Activated CD4-positive, alpha-beta T cell treated with anti-CD3 and anti-CD28 coated beads, Interleukin-2, amount 50 U/mL, for 4 hours (primary cell): ENCODE measurements at places on chromosomes 5 and 9.

- DNase-seq, result no peak
Measured at GRCh38 chr9:21077781-21078180, at the start of gene IFNB1. TSS of gene IFNB1 (minus strand) at chr9:21077942. CDS start at chr9:21077869, 73 bp downstream.

DNA sequence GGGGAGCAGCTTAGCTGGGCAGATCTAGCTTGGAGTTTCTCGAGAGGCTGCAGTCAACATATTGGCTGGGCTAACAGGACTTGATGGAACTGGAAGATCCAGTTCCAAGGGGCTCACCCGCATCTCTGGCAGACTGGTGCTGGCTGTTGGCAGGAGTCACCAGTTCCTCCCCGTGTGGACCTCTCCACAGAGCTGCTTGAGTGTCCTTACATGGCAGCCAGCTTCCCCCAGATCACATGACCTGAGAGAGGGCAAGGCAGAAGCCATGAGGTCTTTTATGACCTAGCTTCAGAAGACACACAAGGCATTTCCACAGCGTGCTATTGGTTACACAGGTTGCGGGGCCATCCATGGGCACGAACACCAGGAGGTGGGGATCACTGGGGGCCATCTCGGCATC is 26.4 kb upstream of the RXRA start:
- DNase-seq, result no peak

GRCh38 chr5:82406205-82406773 is 128.1 kb upstream of the RPS23 start:
- no peak for DNase-seq

DNA sequence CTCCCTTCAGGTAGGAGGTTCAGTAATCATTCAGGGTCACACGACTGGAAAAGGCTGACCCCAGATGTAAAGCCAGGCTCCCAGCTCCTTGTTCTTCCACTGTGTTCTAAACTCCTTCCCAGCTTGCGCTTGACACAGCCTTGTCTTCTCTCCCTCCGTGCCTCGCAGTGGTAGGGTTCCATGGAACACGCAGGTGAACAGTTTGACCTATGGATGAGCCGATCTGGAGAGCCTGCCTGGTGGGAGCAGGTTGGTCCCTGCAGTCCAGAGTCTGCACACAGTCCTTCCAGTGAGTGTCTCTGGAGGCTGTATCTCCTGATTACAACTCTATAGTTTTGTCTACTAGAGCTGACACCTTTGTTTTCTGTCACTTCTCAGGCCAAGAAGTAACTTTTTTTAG is 85.9 kb downstream of the IQGAP2 start:
- no peak for DNase-seq

- no peak for DNase-seq
Measured at GRCh38 chr5:545641-546375, 21.6 kb upstream of the SLC9A3 start.

DNA sequence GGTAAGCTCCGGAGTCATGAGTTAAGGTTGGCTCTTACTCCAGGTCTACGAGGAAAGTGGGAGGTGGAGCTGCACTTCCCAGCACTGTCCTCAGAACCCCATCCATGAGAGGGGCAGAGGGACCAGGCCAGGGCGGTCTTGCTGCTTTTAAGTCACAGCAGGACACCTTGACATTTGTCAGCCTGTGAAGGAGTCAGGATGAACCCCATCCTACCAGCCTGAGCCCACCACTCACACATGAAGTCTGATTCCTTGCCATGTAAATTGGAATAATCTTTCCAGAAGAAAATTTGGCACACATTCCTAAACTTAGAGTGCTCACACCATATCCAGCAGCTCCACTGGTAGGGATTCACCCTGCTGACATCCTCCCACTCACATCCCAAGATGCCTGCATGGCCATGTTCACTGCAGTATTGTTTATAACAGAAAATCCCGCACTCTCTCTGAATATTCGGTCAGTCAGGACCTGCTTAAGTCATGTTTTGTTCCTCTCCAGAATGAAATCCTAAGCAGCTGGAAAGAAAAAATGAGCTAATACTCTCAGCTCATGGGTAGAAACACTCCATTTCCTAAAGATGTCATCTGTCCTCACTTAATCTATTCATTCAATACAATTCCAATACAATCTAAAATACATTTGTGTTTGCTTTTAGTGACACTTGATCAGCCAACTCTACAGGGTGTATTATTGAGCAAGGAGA is 79.3 kb upstream of the COL5A1 start:
- no peak for DNase-seq

DNA sequence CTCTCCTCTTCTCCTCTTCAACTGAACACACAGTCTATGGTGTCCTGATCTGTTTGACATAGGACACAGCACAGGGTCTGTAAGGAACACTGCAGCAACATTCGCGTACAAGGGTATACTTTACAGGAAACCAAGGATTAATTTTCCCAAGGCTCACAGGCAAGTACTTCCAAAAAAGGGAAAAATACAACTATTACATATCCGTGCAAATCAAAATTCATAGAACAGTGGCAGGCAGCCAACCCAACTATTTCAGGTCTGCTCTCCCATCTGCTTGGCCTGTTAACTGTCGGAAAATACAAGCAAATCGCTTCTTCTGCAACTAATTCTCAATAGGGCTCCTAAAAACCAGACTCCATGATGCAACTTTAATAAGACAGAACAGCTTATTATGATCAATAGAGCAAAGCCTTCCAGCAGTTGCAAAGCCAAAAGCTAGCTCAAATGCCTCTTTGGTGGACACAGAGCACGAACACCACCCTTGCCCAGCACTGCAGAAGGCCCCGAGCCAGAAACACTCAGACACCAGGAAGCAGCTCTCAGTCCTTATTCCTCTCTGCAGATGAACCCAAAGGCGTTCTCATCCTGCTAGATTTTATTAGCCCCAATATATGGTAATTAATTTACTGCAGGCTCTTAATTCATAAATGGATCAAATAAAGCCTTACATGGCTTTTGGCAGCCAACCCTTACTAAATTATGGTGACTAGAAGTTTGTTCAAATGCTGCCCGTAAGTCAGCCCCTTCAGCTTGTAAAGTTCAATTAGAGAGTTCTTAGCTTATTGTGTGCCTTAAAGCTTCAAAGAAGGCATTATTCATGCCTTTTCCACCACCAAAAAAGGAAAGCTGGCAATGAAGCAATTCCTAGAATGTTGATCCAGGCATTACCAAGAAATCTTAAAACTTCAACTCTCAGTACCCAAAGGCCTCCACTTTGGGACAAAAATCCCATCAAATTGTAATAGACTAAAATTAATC is 68.8 kb downstream of the ZNF608 start:
- no peak for DNase-seq

GRCh38 chr5:1171340-1171941 is 30.0 kb upstream of the SLC6A19 start:
- no peak for DNase-seq

GRCh38 chr9:9585920-9586319 is 1026.9 kb downstream of the PTPRD start:
- no peak for DNase-seq

DNA sequence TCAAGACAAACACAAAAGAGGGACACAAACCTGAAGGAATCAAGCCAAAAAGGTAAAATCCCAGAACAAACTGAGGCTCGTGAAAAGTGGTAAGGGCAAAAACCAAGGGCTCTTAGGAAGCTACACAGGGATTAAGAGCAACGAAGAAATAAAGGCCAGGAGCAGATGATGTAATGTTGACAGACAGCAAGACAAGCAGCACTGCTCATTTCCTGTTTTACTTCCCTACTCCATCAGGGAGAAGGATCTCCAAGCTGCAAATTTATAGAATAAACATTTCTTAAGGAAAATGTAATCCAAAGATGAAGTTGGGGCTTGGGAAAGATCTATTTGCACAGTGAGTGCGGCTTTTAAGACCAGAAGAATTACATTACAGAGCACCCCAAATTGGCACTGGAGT is 182.3 kb upstream of the MAP1B start:
- no peak for DNase-seq

- no peak for DNase-seq
Measured at GRCh38 chr9:107805201-107805600, 315.6 kb upstream of the KLF4 start.

GRCh38 chr5:159797261-159797970 is 118.9 kb upstream of the ADRA1B start:
- DNase-seq, result no peak

GRCh38 chr5:158644301-158644700 is 455.4 kb downstream of the EBF1 start:
- no peak for DNase-seq

GRCh38 chr9:70581955-70582350 is 167.5 kb upstream of the KLF9 start:
- DNase-seq, result no peak

DNA sequence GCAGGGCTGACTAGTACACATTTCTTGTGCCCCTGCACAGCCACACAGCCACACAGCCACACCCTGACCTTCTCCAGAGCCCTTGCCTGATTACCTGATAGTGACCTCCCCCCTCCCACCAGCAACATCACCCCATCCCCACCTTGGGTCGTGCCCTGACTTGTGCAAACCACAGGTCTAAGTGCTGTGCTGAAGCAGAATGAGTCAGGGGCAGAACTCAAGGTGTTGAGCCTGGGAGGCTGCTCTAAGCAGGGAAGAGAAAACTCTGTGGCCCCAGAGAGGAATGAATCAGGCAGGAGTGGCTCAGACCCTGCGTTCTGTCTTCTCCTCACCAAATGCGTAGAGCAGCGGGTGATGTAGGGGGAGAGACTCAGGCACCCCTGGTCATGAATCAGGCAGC is 24.3 kb upstream of the FAT2 start:
- DNase-seq, result no peak

DNA sequence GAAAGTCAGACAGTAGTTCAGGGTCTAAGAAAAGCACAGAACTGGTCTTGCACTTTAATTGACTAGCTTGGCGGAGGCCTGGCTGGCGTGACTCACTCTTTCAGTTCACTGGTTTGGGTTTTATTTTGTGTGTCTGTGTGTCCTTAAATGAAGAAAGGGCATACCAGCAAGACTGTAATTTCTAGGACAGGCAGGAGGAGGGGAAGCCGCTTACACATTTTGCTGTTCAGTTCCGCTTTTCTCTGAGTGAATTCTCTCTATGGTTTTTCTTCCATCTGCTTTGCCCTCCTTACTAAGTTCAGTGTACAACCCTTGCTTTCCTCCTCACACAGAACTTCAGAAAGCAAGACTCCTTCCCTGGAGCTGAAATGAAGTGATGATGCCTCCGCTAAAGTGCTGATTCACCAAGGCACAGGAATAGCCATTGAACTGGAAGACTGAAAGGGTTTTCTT is 150.8 kb downstream of the MEF2C start:
- no peak for DNase-seq

DNA sequence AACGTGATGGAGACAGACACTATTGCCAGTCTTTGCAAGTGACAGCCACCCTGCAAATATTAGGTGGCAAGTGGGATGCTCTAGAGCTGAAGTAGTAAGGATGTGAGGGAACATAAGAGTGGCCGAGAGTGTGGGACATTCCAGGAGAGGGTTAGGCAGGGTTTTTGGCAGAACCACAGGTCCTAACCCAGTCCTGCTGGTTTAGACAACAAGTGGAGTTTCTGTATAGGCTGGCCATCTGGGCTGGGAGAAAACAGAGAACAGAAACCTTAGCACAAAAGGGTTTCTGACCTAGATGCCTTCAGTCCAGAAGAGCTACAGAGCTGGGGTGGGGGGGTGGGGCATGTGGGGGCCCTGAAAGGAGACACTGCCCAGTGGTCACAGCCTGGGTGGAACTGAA is 107.4 kb downstream of the TMEM174 start:
- DNase-seq, result no peak

DNA sequence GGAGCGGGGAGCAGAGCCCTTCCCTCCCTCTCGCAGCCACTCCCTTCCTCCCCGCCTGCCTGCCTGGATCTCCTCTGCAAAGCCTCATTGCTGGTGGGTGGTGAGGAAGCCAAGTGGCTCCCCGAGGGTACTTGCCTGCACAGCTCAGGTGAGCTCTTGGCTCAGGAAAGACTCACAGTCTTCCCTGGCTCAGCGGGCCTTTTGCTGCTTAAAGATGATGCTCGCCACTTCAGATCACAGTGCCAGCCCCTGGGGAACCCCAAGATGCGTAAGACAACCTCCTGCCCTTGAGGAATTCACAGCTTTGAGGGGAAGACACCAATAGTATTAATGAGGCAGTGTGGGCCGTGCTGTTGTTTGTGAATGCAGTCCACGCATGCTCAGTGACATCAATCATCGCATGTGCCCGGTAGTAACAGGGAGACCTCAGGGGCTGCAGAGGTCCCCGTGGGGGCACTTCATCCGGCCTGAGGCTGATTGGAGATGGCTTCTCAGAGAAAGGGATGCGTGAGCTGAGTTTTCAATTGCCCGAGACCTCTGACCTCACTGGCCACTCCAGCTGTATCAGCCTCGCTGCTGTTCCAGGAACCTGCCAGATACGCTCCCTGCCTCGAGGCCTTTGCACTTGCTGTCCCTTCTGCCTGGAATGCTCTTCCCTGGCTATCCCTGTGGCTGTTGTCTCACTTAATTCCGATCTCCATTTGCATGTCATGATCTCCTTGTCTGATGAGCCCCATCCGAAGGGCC is 36.8 kb downstream of the ERGIC1 start:
- no peak for DNase-seq

DNA sequence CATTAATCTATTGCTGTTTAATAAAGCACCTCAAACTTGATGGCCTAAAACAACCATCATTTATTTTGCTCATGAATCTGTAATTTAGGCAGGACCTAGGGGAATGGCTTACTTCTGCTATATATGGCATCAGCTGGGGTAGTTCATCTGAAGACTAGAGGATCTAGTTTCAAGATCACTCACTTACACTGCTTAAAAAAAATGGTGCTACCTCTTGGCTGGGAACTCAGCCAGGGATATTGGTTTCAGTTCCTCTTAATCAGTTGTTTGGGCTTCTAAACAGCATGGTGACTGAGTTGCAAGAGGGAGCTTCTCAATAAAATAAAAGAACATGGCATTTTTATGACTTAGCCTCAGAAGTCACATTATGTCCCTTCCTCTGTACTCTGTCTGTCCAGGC is 142.0 kb downstream of the FAM114A2 start:
- DNase-seq, result no peak

DNA sequence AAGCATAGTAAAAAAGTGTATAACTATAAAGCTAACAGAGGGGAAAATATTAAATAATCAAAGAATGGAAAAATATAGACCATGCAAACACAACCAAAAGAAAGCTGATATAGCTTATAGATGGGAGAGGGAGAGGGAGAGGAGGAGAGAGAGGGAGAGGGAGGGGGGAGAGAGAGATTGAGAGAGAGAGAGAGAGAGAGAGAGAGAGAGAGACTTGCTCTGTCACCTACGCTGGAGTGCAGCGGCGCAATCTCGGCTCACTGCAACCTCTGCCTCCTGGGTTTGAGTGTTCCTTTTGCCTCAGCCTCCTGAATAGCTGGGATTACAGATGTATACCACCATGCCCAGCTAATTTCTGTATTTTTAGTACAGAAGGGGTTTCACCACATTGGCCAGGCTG is 110.6 kb downstream of the RAPGEF6 start:
- DNase-seq, result no peak

GRCh38 chr5:65262649-65263059 is 219.1 kb downstream of the ADAMTS6 start:
- DNase-seq, result no peak

DNA sequence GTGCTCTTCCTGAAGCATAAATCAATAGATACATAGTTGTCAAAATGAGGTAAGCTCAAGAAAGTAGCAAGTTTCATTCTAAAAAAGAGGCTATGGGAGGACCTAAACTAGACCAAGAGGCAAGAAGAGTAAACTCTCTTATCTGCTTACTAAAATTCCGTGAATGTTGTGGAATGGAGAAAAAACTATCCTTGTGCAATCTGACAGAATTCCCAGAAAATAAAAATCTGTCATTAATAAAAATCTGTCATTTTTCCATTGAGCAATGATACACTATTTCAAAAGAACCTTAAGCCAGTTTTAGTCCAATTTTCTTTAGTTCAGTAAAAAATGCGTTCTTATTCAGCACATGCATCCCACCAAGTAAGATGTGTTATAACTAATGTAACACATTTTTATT is 15.9 kb upstream of the FANCC start:
- DNase-seq, result no peak
